ENCODE measurements at places on chromosomes 3 and 15.

DNA sequence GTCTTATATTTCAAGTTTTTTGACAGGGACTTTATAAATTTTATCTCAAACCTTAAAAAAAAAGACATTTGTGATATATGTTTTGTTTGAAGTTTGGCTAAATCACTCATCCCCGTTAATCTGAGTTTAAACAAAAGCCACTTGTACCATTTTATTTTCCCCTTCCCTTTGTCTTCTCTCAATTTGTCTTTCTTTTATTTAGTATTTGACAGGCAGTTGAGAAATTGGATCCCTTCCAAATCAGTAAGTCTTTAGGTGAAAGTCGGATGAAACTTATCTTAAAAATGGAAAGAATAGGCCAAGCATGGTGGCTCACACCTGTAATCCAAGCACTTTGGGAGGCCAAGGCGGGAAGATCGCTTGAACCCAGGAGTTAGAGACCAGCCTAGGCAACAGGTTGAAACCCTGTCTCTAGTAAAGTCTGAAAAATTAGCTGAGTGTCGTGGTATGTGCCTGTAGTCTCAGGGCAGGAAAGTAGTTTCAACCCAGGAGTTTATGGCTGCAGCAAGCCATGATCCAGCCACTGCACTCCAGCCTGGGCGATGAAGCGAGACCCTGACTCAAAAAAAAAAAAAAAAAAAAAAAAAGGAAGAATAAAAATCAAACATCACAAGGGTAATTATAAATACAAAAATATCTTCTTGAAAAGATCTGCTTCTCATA lies 394.6 kb upstream of the TPM1 start:
- DNase-seq = no peak

DNA sequence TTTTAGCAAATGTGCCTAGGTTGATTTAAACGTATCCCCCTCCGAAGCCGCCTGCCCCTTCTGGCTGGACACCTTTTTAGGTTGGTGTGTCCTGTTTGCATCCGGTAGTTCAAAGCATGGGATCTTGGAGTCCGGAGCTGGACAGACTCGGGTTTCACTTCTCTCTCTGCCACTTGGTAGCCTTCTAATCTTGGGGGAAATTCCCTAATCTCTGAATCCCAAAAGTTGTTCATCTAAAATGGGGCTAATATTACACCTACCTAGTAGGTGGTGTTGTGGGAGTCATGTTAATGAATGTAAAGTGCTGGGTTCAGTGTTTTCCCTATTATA lies 760 bp downstream of the FANCI start:
- no peak for DNase-seq

- DNase-seq = no peak
These were observed 190.8 kb downstream of the VGLL3 start for GRCh38 chr3:86800116-86800515.

DNA sequence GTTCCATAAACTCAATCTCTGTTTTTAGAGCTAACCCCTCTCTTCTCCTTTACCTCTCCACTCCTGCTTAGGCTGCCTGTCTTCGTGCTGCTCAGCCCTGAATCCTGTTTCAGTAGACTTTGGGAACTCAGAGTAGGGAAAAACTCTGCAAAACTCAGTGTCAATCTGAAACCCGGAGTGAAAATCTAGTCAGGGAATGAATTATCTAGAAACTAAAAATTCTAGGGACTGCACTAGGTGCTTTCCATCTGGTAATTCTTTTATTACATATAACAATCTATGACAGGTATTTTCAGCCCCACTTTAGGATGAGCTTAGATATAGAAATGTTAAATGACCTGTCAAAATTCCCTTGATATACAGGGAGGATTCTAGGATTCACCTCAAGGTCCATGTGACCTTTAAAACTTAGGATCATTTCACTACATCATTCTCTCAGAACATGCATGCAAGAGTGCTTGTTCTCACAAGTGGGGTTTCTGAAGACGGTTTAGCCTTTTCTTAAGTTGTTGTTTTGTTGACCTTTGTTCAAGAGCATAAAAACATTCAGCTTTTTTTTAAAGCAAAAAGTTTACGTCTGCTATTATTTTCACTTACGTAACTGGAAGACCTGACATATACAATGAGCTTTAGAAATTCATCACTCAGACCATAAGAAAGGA lies 108.2 kb upstream of the MBNL1 start:
- no peak for DNase-seq

DNA sequence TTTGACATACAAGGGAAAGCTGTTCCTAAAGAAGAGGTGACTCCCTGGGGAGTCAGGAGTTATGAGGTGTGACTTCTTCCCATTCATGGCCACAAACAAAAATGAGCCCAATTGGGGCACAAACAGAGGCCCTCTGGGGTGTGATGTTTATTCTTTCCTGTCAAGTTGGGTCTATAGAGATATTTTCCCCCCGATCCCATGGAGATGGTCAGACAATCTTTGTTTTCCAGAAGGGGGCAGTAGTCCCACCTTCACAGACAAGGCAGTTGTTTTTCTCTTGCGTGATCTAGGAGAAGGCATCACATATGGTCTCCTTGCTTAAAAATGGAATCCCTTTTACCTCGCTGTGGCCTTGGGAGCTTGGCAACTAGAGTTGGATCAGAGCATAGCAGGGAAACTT lies 110.3 kb downstream of the MFSD1 start:
- no peak for DNase-seq

DNA sequence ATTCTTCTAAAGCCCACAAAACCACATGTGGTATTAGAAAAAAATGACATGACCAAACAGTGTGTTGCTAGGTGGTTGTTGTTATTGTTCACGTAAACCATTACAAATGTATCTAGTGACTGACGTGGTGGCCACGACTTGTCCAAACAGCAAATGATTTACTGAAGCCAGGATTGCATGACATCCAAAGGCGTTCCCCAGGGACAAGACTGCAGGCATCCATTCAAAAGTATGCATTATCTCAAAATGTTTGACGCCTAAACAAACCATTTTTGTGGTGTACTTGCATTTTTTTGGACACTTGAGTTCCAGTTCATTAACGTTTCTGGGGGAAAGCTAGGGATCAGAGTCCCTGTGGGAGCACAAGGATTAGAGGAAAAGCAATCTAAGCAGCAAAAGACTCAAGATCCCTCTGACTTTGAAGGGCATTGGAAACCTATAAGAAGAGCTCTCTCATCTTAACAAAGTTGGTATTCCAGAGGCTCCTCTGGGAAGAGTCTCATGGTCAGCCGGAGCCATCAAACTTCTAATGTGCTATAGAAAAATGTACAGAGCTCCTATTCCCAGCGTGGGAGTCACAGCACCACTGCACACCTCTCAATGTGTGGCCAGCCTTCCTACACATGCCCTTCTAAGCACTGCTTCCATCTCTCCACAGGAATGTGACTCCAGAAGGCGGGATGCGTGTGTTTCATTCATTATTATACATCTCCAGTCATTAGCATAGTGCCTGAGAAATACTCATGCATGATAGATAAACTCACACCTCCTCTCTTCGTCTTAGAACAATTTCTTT lies 62.9 kb downstream of the FBN1 start:
- DNase-seq = no peak

GRCh38 chr3:130661140-130661891 lies 85.3 kb downstream of the PIK3R4 start:
- DNase-seq = no peak

DNA sequence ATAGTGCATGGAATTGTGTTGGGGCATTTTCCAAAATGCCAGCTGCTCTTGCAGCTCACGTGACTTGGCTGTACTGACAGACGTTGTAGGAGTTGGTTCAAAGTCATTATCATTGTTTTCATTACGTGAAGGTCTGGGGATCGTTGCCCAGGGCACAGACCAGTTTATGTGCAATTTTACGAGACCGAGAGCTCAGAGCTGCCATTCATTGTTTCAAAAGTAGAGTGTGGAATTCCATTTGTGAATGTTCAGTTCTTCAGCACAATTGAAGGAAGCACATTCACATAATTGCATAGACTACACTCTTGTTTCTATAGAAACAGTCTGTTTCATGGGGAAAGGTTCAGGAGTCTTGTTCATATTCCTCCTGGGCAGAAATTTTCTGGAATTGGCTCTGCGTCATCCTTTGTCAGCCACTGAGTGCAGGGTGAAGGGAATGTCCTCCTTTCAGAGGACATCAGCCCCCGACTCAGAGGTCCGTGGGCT lies 54.5 kb downstream of the GABRG3 start:
- no peak for DNase-seq

DNA sequence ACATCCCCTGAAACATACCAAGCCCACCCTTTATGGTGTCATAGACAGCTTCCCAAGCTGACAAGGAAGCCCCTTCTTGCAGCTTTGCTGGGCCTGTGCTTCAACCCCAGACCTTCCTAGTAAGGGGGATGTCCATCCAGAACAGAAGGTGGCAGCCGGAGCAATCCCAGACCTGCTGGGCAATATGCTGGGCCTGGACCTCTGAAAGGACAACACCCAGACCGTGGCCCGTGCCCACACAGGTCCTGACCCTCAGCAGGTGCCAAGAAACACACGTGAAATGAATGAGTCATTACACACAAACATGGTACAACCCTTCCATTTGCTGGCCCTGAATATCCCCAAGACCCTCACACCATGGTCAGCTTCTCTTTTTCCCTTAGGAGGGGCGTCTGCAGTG lies 19.8 kb upstream of the VILL start:
- no peak for DNase-seq

- DNase-seq = no peak
These were observed 78.5 kb upstream of the RNU6-1 start for GRCh38 chr15:67918205-67918861.

DNA sequence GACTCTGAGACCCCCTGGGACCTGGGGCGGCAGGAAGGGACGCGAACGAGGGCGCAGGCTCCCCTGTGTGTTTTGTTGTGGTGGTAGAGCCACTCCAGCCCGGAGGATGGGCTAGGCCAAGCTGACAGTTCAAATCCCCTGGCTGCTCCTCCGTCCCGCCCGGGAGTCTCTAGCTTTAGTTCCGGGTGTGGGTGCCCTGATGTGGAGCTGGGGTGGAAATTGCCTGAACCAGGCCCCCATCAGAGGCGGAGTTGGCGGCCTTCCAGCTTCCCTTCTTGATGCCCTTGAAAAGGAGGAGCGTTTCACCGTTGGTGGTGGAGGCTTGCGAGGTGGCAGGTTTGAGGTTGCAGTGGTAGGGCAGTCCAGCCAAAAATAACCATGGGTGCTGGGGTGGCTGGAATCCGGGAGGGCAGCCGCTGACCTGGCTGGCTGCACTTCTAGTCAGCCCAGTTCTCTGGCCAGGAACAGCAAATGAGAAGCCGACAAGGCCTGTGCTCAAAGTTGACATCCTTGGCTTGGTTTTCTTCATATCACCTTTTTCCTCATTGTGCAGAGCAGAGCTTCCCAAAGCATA lies 817 bp downstream of the CLK3 start:
- peak; percentile 55 for DNase-seq

GRCh38 chr3:140752499-140752898 lies 74.6 kb downstream of the TRIM42 start:
- DNase-seq = no peak

DNA sequence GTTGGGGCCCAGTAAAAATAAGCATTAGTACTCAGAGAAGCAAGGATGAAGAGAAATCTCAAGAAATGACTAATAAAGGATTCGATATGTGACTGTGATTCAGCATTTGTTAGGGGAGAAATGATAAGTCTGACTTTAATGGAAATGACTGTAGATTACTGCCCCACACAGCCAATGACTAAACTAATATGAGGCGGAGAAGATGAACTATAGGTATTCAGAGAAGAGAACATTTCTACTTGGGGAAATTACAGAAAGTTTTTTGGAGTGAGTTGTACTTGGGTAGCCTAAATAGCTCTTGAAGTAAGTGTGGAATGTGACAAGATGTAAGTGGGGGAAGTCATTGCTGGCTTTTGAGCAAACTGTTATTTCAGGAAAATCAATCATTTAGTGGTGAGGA lies 380.0 kb downstream of the PDCD6IP start:
- DNase-seq = no peak

GRCh38 chr15:95175914-95176658 lies 944.7 kb downstream of the MCTP2 start:
- DNase-seq = no peak

GRCh38 chr15:81111018-81111417 lies 23.1 kb upstream of the CFAP161 start:
- no peak for DNase-seq

DNA sequence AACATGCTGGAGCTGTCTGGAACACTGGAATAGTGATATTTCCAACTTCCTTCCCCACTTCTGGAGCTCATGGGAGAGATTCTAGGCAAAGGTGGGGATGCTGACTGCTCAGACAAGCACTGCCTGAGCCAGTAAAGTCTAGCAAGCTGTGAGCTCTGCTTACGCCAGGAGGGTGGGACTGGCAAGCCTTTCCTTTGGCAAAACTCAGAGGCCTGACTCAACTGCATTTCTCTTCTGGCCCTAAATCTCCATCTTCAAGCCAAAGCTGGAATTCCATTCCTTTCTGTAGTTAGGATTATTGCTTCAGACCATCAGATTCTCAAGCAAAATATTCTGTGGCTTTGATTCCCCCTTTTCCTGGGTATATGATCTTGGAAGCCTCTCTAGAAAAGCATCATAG lies 20.3 kb upstream of the EPB42 start:
- no peak for DNase-seq

GRCh38 chr3:38047896-38048295 lies 8.9 kb downstream of the DLEC1 start:
- no peak for DNase-seq

GRCh38 chr3:147914532-147914931 lies 505.4 kb downstream of the ZIC1 start:
- DNase-seq = no peak

DNA sequence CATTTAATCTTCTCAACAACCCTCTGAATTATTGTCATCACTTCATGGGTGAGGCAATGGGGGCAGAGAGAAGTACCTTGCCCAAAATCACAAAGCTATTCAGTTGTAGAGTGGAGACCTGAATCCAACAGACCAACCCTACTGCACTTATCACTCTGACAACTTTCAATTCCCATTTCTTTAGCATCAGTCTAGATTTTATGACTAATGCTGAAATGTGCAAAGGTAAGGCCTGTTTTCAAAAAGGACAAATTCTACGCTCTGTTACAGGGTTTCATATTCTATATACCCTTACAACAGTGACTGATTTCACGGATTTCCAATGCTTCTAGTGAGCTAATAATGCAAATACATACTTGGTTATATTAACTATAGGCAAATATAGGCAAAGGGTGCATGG lies 286.0 kb downstream of the ADAMTS17 start:
- no peak for DNase-seq

DNA sequence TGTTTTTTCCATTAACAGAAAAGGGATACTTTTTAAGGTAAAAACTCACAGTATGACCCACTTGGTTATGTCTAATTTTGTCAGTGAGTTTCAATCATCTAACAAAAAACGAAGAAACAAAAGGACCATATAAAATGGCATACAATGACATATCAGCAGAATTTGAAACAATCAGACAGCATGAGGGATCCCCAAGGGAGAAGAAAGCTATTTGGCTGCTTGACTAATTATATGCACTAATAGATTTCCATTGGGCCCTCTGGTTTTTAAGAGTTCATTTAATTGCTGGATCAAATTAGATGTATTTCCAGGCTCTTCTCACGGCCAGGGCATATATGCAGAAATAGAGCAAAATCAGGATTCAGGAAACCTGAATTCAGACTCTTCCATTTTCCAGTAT lies 376.4 kb upstream of the GBE1 start:
- no peak for DNase-seq

Data from 8988T (cell line).